ENCODE measurements at places on chromosomes 13 and 19.

DNA sequence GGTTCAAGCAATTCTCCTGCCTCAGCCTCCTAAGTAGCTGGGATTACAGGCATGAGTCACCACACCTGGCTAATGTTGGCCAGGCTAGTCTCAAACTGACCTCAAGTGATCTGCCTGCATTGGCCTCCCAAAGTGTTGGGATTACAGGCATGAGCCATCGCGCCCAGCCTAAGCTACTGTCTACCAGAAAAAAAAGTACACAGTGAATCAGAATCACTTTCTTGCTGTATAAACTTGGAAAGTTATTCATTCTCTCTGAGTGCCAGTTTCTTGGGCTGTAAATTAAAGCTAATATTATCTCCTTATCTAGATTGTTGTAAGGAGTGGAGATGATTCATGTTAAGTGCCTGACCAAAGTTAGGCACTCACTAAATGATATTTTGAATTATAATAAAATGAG, 242.8 kb downstream of the ENOX1 start:
- DNase-seq, result no peak

GRCh38 chr19:17872251-17873001, 681 bp downstream of the SLC5A5 start:
- DNase-seq, result no peak

- no peak for DNase-seq
Observed at GRCh38 chr13:110431425-110432294, 124.6 kb downstream of the COL4A2 start.

- DNase-seq, result no peak
Observed at GRCh38 chr19:45050036-45050435, 11.2 kb downstream of the CLASRP start.

GRCh38 chr19:6108721-6109633, 1.3 kb downstream of the RFX2 start:
- DNase-seq, result no peak

DNA sequence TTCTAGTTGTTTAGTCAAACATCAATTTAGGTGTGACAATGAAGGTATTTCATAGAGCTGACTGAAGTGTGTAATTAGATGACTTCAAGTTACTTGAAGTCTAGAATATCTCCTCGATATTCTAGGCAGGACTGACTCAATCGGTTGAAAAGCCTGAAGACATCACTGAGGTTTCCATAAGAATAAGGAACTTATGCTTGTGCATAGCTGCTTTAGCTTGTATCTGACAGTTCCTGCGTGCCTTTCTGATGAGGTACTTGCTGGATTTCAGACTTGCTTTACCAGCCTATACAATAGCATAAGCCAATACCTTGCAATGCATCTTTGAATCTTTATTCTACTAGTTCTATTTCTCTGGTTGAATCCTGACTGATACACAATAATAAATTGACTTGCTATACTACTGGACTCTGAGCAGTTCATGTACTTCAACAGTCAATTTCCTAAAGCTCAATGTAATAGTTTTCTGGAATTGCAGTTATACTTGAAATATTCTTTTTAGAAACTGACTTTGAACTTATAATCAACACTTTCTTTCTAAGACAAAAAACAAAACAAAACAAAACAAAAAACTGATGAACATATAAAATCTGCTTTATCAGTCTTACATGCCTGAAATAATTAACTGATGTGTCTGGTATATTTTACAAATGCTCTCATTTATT, 1534.8 kb downstream of the SLITRK5 start:
- no peak for DNase-seq

GRCh38 chr13:22470075-22470474, 710.7 kb upstream of the SGCG start:
- no peak for DNase-seq

- no peak for DNase-seq
Observed at GRCh38 chr13:95231393-95231792, 69.9 kb downstream of the ABCC4 start.

All from D721Med (cell line).